ENCODE measurements at places on chromosomes 6 and 20.

- DNase-seq, result no peak
Measured at GRCh38 chr6:167030222-167031072, 31.2 kb downstream of the CEP43 start.

- no peak for DNase-seq
Measured at GRCh38 chr6:44094403-44095242, 32.6 kb downstream of the MRPL14 start.

DNA sequence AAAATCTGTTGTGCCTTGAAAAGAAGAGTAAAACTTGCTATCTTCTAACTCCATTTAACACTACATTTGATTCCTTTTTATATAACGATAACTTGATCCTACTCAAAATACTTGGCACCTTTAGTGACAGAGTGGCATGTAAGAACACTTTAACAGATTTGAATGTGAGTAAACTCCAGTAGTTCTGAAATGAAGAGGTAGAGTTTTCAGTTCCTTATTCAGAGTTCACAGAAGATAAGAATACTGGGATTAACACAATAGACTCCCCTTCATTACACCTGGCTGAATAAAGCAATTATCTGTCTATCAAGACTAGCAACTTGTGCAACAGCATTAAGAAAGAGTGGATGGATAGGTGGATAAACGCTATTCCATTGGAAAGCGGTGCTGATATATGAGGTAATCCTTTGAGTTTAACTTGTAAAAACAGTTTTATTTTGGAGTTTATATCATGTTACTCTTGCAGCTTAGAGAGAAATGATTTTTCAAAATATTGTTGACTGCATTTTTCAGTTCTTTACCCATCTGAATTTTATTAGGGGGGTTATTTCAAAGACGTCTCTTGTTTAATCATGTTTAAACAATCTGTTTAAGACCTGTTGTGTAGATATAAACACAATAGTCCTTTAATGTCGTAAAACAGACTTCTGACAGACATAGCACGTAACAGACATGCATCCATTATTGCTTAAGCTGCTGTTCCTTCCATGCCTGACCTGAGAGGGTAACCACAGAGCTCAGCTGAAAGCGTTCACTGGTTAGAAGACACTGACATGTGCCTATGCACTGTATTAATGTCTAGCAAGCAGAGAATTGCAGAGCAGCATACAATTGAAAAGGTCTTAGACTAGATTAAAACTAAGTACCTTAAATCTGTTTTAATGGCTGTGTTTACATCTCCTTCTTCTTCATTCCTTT lies 102.4 kb upstream of the SUPT3H start:
- no peak for DNase-seq

DNA sequence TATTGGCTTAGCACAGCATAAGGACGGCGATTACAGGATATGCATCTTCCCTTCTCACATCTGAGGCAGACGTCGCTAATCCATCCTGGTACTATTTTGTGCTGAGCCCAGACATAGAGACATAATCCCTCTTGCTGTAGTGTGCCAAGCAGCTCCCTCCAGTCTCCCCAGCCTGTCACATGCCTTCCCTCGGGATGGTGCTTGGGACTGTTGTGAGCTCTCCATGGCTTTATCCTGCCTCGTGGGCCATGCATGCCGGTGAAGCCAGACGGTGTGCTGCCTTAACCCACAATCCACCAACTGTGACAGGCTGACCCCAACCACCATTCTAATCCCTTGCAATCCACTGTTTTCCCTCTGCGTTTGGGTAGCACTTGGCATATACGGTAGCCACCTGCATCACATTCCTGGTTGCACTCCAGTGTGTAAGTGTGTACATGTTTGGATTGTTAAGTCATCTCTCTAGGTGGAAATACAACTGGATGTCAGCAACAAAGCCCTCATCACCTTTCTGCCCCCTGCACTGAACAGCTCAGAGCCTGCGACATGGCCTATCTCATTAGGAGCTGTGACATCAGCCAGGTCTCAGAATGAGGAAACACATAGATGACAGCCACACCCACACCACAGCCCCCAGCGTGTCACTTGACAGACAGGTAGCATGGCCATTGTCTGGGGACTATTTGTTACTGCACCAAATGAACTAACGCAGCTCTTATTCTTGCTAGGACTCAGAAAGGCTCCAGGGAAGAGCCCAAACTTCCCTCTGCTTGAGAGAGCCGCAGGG lies 374.8 kb upstream of the CDH4 start:
- DNase-seq, result no peak

DNA sequence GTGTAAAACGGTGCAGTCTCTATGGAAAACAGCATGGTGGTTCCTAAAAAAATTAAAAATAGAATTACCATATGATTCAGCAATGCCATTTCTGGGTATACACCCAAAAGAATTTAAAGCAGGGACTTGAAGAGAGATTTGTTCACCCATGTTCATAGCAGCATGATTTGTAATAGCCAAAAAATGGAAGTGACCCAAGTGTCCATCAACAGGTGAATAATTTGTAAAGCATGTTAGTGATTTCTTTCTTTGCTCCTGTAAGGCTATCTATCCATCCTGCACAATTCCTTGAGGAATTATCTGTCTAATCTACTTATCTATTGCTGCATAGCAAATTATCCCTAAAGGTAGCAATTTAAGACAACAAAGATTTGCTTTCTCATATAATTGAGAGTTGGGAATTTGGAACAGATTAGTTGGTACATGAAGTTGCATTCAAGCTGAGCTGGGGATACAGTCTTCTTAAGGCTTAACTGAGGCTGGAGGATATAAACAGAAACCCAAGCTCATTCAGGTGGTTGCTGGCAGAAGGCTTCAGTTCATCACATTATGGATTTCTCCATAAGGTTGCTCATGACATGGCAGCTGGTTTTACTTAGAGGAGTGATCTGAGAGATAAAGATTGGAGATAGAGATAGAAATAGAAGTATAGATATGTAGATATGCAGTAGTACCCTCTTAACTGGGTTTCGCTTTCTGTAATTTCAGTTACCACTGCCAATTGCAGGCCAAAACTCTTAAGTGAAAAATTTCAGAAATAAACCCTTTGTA lies 62.0 kb downstream of the IL22RA2 start:
- no peak for DNase-seq

DNA sequence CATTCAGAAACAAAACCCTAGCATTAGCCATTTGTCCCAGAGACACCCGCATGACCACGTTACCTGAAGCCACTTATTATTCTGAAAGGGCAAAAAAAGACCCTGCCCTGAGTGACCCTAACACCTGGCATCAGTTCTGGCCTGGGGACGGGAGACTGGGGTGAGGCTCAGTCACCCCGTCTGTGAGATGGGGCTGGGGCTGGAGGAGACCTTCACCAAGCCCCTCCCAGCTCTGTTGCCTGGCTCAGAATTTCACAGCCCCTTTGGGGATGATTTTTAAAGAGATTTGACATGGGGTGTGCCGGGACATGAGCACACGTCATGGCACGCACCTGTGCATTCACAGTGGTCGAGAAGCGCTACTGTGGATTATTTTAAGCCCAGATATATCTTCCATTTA lies 1.4 kb upstream of the BPIFB6 start:
- no peak for DNase-seq

- peak; percentile 82 for DNase-seq
Measured at GRCh38 chr6:33856655-33857054, 52.9 kb upstream of the MLN start.

DNA sequence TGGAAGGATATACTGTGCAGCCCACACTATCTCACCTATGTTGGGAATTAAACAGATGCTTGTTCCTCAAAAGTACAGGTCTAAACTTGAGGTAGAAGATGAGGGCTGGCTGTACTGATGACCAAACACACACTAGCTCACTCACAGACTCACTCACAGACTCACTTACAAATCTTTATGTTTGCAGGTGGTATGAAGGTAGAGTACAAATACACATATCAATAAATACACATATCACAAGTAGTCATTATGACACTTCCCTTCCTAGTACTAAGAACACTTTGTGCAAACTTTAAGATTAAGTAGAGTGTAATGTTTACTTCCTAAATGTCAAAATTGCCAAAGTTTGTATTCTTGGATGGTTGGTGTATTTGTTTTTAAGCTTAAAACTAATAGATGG lies 155.4 kb upstream of the KCNQ5 start:
- no peak for DNase-seq

GRCh38 chr6:168915855-168916254 lies 337.8 kb downstream of the THBS2 start:
- DNase-seq, result no peak
